Osteocyte (in vitro differentiated cells): ENCODE measurements at places on chromosomes 2 and 18. TPM values are rescaled to one million over a fixed set of nuclear protein-coding genes. Genes with fewer than 3 reads are reported as not detected.

- DNase-seq: no peak
Measured at GRCh38 chr2:44347526-44347925, 13.8 kb downstream of the PREPL start.

DNA sequence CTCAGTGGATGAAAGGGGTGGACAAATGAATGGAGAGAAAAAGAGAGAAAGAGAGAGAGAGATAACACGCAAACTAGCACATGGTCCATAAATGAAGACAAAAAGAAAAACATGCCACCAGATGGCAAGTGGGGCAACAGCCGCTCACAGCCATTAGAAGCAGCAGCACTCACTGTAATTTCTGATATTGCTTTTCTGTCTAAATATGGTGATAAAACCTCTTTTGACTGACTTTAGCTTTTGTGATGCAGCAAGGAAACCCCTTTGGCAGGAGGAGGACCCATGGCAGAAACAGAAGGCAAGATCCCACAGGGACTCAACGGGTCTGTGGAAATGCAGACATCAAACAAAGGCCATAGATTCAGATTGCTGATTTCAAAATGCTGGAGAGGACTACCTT, 88.0 kb upstream of the CDH20 start:
- DNase-seq: no peak

Gene C2orf78
- total RNA-seq: not detected in 2 replicates

Gene ALLC
- total RNA-seq: not detected in 2 replicates
